Left lung (tissue), 14 donors: ENCODE measurements at places on chromosomes 2 and 18. TPM values are rescaled to one million over a fixed set of nuclear protein-coding genes. Genes with fewer than 3 reads are reported as not detected.

DNA sequence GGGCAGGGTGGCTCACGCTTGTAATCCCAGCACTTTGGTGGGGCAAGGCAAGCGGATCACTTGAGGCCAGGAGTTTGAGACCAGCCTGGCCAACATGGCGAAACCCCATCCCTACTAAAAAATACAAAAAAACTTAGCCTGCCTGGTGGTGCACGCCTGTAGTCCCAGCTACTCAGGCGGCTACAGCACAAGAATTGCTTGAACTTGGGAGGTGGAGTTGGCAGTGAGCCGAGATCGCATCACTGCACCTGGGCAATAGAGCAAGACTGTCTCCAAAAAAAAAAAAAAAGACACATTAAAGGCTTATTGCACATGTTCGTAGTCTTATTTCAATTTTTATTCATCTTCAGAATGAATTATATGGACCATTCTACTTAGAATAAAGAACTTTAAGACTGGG is 110.2 kb downstream of the BMPR2 start:
- no peak for DNase-seq

DNA sequence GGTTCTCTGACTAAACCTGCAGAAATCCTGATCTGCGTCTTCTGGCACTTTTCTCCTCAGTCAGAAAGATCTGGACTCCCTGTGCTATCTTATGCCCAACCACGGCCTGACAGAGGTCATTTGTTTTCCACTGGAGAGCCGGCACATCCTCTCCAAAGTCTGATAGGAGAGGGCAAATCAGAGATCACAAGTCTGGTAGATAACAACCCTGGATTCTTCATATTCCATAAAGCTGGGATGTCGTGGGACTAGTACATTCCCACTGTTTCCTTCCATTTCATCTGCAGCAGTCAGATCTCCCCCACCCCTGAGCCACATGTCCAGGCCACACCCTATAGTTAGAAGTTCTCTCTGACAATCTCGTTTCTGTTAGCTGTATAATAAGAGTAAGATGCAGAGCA is 157.0 kb downstream of the MGAT5 start:
- DNase-seq = no peak

The FBXO36 gene
- total RNA-seq = 2.0 TPM

The PDCD1 gene
- 1.1 TPM for total RNA-seq

GRCh38 chr2:164948540-164948939 is 6.8 kb downstream of the SLC38A11 start:
- no peak for DNase-seq

The ITSN2 gene
- 85.6 TPM for total RNA-seq

DNA sequence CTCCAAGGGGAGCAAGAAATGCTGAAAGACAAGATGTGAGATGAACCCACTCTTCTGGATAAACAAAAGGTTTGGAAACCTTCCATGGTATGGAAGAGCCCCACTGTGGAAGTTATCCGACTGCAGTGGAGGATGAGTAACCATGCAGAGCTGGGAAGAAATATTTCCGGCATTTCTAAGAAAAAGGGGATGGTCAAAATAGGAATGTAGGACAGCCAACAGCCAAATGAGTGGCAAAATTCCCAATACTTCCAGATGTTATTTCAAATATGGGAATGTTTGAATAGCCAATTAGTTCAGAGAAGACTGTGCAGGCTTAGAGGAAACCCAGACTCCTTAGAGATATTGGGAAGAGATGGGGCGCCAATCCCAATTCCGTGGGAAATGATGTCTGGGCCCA is 246.8 kb downstream of the RAD51AP2 start:
- DNase-seq = no peak

- no peak for DNase-seq
Observed at GRCh38 chr18:13389491-13390131, 171.1 kb downstream of the LDLRAD4 start.

DNA sequence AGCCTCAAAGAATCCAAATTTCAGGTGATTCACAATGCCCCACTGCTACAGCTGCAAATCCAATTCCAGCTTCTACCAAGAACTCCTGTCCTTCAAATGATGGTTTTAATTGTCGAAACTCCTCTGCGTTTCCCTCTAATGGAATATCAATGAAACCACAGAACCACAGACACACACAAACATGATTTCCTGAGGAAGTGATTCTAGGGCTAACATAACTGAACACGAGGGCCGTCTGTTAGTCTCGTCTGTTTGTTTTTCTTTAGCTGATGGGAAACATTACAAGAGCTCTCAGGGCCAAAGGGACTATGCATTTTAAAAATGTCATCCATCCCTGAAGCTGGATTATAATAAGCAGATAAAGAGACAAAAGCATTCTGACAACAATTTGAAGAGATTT is 59.4 kb downstream of the RNF152 start:
- peak; percentile 11 for DNase-seq

- no peak for DNase-seq
Observed at GRCh38 chr2:42214669-42215068, 45.5 kb downstream of the EML4 start.

DNA sequence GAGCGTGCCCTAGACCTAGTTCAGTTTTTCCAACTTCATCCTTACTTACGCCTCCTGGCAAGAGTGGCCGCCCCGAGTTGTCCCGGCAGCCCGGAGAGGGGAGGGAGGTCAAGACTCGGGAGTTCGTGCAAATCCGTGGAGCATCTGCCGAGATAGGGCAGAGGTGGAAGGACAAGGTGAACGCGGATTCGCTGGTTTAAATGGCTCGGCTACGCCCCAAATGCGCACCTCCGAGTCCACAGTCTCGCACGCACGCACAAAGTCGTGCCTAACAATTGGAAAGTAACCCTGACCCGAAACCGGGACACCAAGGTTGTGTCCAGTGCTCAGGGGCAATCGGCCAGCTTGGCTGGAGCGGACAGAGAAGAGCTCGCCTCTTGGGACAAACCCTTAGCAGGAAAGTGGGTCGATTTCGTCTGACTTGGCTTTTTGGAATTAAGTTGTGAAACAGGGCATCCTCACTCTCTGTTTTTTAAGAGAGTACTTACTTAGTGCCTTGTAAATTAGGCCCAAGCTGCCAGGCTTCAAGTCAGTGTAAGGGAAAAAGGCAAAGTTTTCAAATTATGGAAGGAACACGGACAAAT is 726 bp upstream of the SS18 start:
- DNase-seq = no peak

GRCh38 chr2:174613531-174613930 is 15.9 kb upstream of the WIPF1 start:
- DNase-seq = no peak

The ANKRD23 gene
- 3.3 TPM for total RNA-seq

GRCh38 chr2:148817210-148817708 is 57.8 kb upstream of the KIF5C start:
- DNase-seq = no peak

GRCh38 chr2:109428281-109428680 is 185.5 kb downstream of the SEPTIN10 start:
- no peak for DNase-seq

DNA sequence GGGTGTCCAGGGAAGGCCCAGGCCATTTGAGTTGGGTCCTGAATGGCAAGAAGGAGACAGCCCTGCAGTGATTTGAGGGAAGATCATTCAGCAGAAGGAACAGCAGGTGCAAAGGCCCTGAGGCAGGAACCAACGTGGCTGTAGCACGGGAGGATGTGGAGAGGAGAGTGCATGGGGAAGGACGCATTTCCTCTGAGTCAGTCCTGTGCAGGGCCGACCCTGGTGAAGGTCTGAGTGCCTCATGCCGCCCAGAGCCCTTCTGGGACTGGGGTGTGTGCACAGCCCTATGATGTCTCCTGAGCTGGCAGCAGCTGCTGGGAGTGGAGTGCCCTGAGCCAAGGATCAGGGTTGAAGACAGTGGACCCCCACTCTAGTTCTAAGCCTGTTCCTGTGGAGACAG is 17.9 kb upstream of the ARHGEF4 start:
- DNase-seq = no peak

GRCh38 chr2:106065268-106065982 is 128.7 kb downstream of the UXS1 start:
- no peak for DNase-seq

- no peak for DNase-seq
Observed at GRCh38 chr18:63422864-63423304, 608 bp upstream of the VPS4B start.

The APCDD1 gene
- 27.6 TPM for total RNA-seq

The DSC2 gene
- 21.0 TPM for total RNA-seq

The DSC3 gene
- 0.97 TPM for total RNA-seq

- DNase-seq = no peak
Observed at GRCh38 chr2:216589791-216590190, 43.4 kb upstream of the IGFBP2 start.

The CFAP221 gene
- total RNA-seq = 20.0 TPM

GRCh38 chr2:12192762-12193161 is 446.3 kb downstream of the LPIN1 start:
- no peak for DNase-seq

The HRH4 gene
- total RNA-seq = 7.5 TPM

GRCh38 chr18:23226930-23227725 is 91.8 kb downstream of the CABLES1 start:
- DNase-seq = no peak

The CCDC68 gene
- 13.8 TPM for total RNA-seq

DNA sequence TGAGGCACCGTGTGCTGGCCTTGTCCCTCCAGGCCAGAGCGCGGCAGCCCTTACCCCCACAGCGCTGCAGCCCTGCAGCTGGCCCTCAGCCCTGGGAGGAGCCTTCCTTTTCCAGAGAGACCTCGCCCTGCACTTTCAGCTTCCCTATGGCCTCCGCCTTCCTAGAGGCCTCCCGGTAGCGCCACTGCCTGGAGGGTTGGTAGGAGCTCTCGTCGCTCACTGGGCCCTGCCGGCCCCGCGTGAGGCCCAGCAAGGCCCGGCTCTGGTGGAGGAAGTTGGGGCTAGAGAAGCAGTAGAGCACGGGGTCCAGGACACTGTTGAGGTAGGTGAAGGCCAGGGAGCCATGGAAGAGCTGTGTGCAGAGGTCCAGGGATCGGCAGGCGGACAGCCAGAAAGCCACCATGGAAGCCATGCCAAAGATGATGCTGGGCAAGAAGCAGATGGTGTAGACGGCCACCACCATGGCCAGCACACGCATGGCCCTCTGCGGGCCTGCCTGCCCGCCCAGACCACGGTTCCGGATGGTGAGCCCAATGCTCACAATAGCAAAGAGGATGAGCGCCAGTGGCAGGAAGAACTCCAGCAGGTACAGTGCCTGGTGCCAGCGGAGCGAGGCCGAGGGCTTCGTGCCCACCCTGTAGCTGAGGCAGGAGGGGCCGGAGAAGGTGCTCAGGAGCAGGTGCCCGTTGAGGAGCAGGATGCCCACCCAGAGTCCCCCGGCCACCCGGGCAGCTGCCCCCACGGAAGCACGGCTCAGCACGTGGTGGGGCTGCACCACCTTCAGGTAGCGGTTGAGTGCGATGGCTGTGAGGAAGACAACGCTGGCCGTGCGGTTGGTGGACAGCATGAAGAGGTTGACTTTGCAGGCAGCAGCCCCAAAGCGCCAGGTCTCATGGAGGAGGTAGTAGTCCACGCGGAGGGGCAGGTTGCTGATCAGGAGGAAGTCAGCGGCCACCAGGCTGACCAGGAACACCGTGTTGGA is 821 bp downstream of the OXER1 start:
- no peak for DNase-seq

- no peak for DNase-seq
Observed at GRCh38 chr2:237116431-237116830, 30.7 kb downstream of the COPS8 start.

GRCh38 chr2:16184945-16185660 is 244.8 kb downstream of the MYCN start:
- no peak for DNase-seq

GRCh38 chr2:199085261-199085660 is 372.5 kb downstream of the SATB2 start:
- DNase-seq = no peak

- no peak for DNase-seq
Observed at GRCh38 chr2:152532241-152532640, 185.0 kb downstream of the PRPF40A start.

The VSNL1 gene
- total RNA-seq = 1.6 TPM

GRCh38 chr2:7262727-7263126 is 345.5 kb downstream of the RNF144A start:
- no peak for DNase-seq

- no peak for DNase-seq
Observed at GRCh38 chr2:10405448-10405847, 42.7 kb downstream of the ODC1 start.

The CTAGE1 gene
- total RNA-seq = not detected

DNA sequence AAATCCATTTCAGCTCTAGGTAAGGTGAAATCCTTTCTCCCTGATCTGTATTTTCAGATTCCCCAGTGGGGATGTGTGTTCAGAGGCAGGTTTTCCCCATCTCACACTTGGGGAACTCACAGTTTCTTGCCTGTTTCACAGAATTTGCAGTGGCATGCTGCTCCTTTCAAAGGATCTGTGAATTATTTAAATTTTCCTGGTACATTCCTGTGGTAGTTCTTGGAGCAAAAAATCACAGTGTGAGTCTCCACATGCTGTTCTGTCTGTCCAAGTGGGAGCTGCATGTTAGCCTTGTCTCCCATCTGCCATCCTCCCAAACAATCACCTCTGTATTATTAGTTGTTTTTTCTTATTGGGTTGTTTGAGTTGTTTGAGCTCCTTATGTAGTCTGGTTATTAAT is 372.9 kb downstream of the ARL6IP6 start:
- no peak for DNase-seq

DNA sequence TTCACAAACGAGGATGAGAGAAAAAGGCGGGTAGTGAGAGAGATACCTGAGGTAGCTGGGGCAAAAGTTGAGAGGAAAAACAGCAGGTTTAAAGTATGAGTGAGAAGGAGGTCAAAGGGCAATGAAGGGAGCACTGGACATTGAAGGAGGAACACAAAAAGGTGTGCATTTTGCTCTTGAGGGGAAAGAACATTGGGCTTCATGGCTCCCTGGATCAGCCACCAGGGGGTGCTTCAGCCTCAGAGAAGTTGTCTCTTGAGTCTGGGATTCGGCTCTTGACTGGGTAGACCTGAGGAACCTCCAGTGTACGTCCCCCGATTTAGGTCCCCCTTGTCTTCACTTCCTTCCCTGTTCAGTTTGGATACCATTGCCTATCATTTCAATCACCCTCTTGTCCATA is 128.5 kb downstream of the RAPGEF4 start:
- no peak for DNase-seq

DNA sequence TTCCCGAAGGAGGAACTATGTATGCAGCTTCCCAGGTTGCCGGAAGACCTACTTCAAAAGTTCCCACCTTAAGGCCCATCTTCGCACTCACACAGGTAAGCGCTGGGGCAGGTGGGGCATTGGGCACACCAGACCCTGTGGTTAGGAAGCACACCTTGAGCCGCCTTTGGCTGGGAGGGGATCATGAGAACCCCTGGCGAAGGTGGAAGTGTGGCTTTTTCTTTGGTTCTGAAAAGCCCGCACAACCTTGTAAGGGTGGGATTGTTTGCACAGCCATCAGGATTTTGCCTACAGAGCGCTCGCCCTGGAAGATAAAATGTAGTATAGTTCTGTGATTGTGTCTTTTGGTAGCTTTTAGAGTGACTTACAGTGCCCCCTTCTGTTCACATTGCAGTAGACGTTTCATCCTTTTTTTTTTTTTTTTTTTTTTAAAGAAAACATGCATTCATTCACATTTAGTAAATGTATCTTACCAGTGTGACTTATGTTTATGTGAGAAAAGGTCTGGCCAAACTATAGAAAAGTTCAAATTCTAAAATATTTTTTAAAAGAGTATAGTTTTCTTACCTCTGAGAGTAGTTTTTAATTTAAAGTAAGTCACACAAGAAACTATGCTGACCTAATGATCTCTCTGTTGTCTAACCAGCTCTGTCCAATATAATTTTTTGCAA is 5.3 kb downstream of the KLF11 start:
- peak; percentile 60 for DNase-seq

The GEN1 gene
- 7.5 TPM for total RNA-seq

- DNase-seq = no peak
Observed at GRCh38 chr18:31426871-31427406, 20.6 kb upstream of the DSG3 start.
